ACHN (cell line): ENCODE measurements at places on chromosomes 5 and 9.

- DNase-seq, result no peak
These were observed 26.1 kb downstream of the GLT6D1 start for GRCh38 chr9:135612981-135613910.

DNA sequence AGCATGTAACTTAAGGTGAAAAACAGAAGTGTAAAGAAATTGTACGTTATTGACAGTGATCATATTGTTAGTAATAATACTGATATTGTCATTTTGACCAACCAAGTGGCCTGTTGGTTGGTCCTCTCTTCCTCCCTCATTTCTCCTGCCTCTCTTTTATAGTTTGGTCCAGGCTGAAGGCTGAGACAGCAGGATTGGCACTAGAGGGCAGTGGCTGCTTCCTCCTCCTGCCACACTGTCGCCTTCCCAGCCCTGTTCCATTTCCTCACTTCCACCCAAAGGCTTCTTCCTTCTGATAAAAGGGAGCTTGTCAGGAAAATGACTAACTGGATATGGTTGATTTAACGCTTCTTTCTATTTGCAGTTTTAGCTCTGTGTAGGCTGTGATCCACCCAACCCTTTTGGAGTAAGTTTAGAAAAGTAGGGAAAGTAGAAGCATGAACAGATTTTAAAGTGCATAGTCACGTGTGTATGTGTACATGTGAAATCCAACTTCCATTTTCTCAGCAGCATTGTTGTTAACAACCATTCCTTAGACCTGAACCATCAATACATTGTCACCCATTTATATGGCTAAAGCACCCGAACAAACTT, 35.6 kb downstream of the PTCD2 start:
- DNase-seq, result peak; percentile 39

DNA sequence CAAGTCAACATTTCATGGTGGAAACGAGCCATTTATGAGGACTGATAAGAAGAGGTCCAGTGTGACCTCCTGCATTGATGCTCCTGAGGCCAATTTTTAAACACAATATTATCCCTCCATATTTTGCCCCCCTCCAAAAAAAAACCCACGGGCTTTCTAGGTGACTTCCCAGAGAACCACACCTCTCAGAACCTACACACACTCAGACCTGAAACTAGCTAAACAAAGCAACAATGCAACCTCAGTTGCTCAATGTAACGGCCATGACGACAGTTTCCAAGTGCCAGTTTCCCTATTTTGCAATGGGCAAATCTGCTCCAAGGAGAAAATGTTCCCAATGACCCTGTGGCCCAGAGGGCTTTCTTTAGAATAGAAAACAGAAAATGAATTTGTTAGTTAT, 3.5 kb downstream of the NRG2 start:
- no peak for DNase-seq

DNA sequence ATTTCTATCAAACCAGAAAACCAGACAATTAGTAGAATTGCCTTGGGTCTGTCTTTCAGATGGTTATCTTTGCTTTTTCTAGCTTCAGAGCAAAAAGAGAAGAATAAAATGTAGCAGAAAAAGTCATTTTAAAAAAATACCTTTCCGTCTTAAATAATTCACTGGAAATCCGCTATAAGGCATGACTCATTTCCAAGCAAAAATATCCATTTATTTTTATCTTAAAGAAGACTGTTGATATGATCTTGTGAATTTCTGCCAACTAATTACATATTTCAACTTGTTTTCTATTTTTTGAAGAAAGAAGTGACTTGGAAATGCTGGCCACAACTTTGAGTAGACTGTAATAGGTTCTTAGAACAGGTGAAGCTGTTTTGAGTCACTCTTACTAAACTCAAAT, 83.7 kb downstream of the VCAN start:
- no peak for DNase-seq

DNA sequence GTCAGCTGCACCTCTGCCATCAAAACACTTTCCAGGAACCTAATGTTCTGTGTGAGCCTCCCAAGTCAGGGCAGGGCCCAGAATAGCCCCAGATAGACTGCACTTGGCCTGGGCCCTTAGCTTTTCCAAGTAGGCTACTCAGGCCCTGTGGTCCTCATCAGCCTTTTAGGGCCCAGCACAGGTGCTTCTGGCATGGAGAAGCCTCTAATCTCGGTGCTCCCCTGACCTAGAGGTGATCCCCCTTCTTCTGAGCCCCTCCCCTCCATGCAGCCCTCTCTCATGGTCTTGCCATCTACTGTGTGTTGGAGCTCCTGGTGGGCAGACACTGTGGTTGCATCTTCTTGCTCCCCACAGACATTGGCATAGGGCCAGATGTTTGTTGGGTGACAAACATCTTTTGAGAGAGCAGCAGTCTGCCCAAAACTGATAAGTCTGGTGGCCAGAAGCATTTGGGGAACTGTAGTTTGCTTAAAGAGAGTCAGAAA, 28.1 kb downstream of the FRMPD1 start:
- no peak for DNase-seq

GRCh38 chr9:106757514-106757913, 105.5 kb upstream of the ZNF462 start:
- DNase-seq, result no peak

DNA sequence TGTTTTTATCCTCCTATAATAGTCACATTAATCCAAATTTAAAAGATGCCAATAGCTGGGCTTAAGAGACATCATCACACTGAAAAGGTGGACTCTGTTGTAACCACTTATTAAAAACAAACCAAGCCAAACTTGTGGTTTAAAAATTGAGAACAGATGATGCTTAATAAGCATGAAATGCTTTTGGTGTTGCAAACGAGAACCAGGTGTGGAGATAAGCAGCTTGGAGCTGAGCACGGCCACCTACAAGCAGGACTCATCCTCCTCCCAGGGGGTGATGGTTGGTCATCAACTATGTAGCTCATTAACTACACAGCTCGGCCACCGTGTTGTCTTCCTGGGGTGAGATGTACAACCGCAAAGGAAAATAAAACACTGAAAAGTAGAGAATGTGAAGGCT, 154.4 kb downstream of the NPR3 start:
- DNase-seq, result no peak

GRCh38 chr9:19787672-19788071, 1.2 kb downstream of the SLC24A2 start:
- DNase-seq, result no peak

- no peak for DNase-seq
These were observed 371.5 kb downstream of the ADGRV1 start for GRCh38 chr5:90930062-90930461.

GRCh38 chr5:131068893-131069643, 96.0 kb downstream of the HINT1 start:
- DNase-seq, result no peak

DNA sequence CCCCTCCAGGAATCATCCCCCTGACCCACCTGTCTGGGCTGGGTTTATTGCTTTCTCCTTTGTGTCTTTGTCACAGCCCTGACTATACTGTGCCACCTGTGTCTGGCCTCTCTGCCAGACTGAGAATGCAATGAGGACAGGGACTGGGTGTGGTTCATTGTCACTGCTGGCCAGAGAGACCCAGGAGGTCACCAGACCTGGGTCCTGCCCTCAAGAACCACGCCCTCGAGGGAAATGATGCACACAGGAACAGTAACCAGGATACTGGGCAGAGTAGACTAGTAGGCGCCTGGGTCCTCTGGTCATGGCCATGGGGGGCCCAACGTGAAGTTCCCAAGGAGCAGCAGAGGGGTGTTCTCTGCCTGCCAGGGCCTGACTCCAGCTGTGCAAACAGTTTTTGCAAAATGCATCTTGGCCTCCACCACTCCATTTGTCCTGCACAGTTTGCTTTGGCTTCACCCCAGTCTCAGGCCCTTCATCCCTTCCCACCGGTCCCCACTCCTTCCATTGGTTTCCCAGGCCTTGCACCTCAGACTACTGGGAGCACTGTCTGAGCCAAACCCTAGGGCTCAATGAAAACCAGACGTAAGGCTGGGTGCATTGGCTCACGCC, 17.8 kb downstream of the RGS3 start:
- no peak for DNase-seq
